ENCODE measurements at places on chromosomes 12 and 14.
A peak's percentile ranks its signal among the peaks of the same experiment; 100 is the strongest.

DNA sequence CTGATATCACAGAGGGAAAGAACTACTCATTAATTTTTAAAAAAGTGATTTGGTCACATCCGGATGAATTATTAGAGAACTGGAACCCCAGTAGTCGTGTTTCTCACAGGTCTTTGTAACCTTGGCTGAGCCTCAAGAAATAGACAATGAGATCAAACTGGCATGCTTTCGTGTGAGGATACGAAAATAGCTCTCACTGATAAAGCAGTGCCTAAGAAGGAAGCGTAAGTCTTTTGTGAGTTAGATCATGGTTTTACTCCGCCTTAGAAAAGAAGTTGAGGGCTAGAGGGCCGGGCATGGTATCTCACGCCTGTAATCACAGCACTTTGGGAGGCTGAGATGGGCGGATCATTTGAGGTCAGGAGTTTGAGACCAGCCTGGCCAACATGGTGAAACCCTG lies 33.8 kb upstream of the GALNT16 start:
- H3K27me3 ChIP-seq, result no peaks in the 10 kb centered on the region
- no peak for DNase-seq
- no peak overlapping the region for H3K4me3 ChIP-seq

GRCh38 chr14:91061056-91061887 lies 831 bp upstream of the RPS6KA5 start:
- no peaks in the 10 kb centered on the region for H3K36me3 ChIP-seq
- no peak for DNase-seq
- no peaks in the 10 kb centered on the region for H3K27me3 ChIP-seq
- no peak overlapping the region for H3K4me3 ChIP-seq
- no peak overlapping the region for H3K27ac ChIP-seq
- peaks cover 51% of the 10 kb centered on the region for H3K4me1 ChIP-seq

DNA sequence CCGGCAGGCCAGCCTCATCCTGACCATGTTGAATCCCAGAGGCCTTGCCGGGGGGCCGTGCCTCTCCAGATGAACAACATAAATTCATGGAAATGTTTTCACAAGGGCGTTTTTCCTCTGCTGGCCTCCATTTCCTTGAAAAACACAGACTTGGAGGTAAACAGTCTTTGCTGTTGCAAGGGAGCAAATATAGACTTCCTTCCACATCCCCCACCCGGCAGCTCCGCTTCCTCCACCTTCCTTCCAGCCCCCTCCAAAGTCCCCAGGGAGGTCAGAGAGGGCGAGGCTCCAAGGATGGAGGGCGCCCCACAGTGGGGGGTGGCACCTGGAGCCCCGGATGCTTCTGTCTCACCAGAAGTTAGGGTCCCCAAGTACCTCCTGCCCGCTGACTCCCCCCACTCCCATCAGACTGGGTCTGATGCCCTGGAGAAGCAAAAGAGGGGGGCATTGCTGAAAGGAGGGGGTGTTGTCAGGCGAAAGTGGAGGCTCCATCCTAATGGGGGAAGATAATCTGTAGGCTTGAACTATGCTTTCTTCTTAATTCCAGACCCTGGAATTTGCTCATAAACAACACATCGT lies 31.1 kb downstream of the CALM1 start:
- H3K4me3 ChIP-seq, result no peak overlapping the region
- H3K4me1 ChIP-seq, result no peaks in the 10 kb centered on the region
- no peak overlapping the region for H3K27ac ChIP-seq
- no peak for DNase-seq
- no peaks in the 10 kb centered on the region for H3K27me3 ChIP-seq
- no peaks in the 10 kb centered on the region for H3K36me3 ChIP-seq

DNA sequence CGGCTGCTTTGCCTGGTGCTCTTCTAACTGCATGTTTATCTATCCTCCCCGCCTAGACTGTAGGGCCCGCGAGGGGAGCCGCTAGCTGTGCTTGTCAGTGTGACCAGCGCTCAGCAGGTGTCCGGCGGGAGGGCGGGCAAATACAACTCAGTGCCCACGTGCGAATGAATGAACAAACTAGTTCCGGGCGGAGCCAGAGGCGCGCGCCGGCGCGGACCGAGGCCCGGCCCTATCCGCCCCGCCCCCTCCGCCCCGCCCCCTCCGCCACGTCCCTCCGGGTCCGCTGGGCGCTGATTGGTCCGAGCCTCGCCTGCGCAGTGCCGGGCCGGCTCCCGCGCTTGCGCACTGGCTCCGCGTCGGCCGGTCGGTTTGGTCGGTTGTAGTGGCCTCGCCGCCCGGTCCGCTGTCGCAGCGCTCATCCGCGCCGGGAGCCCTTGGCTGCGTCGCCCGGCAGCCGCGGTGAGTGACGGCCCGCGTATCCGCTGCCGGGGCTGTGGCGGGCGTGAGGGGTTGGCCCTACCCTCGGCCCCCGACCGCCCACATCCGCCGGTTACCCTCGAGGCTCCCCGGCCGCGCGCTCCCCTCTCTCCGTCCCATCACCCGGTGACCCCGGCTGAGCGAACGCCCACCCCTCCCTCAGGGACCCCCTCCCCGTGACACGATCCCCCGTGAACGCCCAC lies 60.0 kb downstream of the DDX51 start:
- H3K4me3 ChIP-seq, result peak overlapping the region; percentile 94
- peak; percentile 90 for DNase-seq
- peaks cover 32% of the 10 kb centered on the region for H3K4me1 ChIP-seq
- peak overlapping the region; percentile 93 for H3K27ac ChIP-seq
- H3K36me3 ChIP-seq, result peaks cover 20% of the 10 kb centered on the region

GRCh38 chr12:117402363-117402762 lies 40.9 kb upstream of the NOS1 start:
- no peak overlapping the region for H3K27ac ChIP-seq
- no peak for DNase-seq
- no peaks in the 10 kb centered on the region for H3K4me1 ChIP-seq

DNA sequence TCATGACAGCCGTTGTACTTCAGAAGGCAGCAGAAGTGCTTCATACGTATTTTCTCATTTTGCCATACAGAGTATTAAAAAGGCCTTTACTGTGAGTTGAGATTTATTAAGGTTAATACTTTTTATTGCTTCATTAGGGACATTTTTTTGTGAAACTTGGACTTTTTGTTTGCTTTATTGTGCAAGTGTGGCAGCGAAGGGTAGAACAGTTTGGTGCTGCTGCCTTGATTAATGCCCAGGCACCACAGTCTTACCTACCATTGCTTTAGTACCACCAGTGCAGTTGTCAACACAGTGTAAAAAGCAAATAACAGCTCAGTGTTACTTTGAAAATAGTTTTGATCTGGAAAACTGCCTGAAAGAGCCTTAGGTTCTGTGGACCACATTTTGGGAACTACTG lies 147.4 kb downstream of the PCNX1 start:
- H3K4me1 ChIP-seq, result no peaks in the 10 kb centered on the region
- no peaks in the 10 kb centered on the region for H3K27me3 ChIP-seq
- H3K4me3 ChIP-seq, result no peak overlapping the region

GRCh38 chr12:71551529-71551928 lies 111.9 kb downstream of the LGR5 start:
- H3K4me3 ChIP-seq, result no peak overlapping the region
- DNase-seq, result no peak
- no peaks in the 10 kb centered on the region for H3K36me3 ChIP-seq
- peaks cover under 1% of the 10 kb centered on the region for H3K4me1 ChIP-seq

DNA sequence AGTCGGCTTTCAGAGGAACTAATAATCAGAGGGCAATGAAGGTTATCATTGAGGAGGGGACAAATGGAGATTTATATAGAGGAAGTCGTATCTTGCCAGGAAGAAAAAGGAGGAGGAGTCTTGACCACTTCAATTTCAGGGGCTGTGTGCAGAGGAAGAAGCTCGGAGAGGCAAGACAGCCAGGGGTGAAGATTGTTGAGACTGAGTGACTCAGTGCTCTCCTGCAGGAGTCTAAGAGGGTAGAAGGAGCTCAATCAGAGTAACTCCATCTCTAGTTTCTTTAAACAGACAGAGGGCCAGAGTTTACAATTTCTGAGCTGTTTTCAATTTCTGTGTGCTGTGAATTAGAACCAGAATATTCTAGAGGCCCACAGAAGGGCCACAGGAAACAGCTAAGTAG lies 439.3 kb upstream of the PRICKLE1 start:
- no peak overlapping the region for H3K27ac ChIP-seq
- no peaks in the 10 kb centered on the region for H3K36me3 ChIP-seq
- H3K4me3 ChIP-seq, result no peak overlapping the region

DNA sequence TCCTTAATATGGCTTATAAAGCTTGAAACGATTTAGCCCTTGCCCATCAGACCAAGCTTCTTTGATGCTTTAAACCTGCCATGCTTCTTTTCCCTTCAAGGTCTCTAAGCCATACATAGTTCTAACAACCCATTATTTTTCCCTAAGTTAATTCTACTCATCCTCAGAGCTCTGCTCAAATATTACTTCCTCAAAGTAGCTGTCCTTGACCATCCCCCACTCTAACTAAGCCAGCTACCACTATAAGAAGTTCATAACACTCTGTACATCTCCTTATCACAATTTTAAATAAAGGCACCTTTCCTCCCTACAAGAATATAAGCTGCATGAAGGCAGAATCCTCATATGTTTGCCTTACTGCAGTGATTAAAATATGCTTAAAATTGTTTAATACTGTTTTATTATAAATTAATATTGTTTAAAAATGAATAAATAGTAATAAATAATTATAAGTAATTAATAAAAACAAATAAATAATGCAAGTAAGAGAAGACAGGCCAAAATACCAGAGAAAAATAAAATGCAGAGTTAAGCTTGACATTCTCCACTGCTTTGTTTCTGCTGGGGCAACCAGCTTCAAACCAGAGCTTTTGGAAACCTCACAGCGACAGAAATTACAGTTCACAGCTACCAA lies 76.8 kb downstream of the NUMB start:
- H3K27me3 ChIP-seq, result no peaks in the 10 kb centered on the region
- peaks cover 20% of the 10 kb centered on the region for H3K36me3 ChIP-seq
- no peak for DNase-seq
- H3K27ac ChIP-seq, result no peak overlapping the region

- DNase-seq, result no peak
- H3K27ac ChIP-seq, result no peak overlapping the region
- no peak overlapping the region for H3K4me3 ChIP-seq
- no peaks in the 10 kb centered on the region for H3K27me3 ChIP-seq
- H3K36me3 ChIP-seq, result no peaks in the 10 kb centered on the region
Measured at GRCh38 chr12:17204289-17205054, 598.5 kb upstream of the LMO3 start.

DNA sequence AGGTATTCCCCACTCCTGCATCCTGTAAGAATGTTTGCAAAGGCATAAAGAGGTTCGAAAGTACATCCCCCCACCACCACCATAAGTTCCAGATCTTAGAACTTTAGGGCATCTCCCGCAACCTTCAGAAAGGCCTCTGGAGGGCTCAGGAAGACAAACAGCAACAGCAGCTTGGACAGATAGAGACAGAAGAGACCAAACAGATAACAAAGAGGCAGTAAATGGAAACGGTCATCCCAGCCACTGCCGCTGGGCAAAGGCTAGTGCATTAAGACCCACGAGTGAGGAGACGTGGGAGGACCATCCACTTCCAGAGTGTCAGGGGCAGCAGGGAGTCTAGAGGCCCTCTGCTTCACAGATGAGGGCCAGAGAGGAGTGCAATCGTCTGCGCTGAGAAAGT lies 124.3 kb downstream of the CRACR2A start:
- H3K36me3 ChIP-seq, result peaks cover 21% of the 10 kb centered on the region
- H3K4me3 ChIP-seq, result no peak overlapping the region
- H3K4me1 ChIP-seq, result peaks cover 2% of the 10 kb centered on the region
- H3K27me3 ChIP-seq, result no peaks in the 10 kb centered on the region
- no peak overlapping the region for H3K27ac ChIP-seq

DNA sequence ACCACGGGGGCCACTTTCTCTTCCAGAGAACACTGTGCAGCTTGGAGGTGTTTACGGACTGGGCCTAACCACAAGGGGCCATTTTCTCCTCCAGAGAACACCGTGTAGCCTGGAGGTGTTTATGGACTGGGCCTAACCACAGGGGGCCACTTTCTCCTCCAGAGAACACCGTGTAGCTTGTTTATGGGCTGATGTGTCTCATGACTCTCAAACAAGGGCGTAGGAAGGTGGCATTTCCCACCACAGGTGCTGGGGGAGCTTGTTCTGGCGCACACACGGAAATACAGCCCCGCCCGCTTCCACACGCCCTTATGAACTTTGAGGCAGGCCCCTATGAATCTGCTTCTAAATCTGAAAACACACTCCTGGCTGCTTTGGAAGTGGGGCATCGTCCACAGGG lies 174.6 kb upstream of the SFSWAP start:
- peak; percentile 22 for DNase-seq
- H3K27me3 ChIP-seq, result no peaks in the 10 kb centered on the region
- H3K27ac ChIP-seq, result no peak overlapping the region
- H3K4me3 ChIP-seq, result no peak overlapping the region
- H3K4me1 ChIP-seq, result peaks cover 10% of the 10 kb centered on the region

- no peak for DNase-seq
- peaks cover 33% of the 10 kb centered on the region for H3K36me3 ChIP-seq
- H3K4me3 ChIP-seq, result no peak overlapping the region
- no peak overlapping the region for H3K27ac ChIP-seq
- peaks cover 35% of the 10 kb centered on the region for H3K4me1 ChIP-seq
- H3K27me3 ChIP-seq, result no peaks in the 10 kb centered on the region
Measured at GRCh38 chr14:60102389-60102788, 10.7 kb downstream of the PCNX4 start.

DNA sequence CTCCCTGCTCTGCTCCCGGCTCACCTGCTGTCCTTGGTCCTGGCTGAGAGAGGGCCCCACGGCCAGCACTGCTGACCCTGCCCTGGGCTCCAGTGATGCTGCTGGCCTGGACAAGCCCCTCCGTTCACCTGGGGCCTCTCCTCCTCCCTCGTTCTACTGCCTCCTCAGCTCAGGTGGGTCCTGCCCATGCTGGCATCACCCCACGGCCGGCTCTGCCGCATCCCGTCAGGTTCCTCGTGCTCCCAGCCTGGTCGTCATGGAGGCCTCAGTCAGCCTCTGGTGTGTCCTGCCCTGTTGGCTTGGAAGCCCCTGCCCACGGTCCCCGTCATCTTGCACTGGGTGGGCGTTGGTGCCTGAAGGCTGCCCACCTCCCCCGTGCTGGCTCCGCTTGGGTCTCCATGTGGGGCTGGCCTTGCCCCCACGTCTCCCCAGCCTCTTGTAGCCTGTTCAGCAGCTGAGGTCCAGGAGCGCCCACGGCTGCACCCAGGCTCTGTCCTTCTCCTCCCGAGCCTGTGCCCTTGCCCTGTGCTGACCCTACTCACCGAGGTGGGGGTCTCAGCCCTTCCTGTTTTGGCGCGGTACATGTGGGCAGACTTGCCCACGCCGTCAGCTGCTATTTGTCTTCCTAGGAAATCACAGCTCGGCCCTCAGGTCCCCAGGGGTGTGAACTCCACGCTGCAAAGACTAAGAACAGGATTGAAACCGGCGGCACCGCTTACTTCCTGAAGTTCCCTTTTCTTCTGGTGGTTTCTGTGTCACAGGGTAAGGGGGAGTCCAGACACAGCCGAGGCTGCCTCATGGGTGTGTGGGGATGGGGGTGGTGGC lies 121.6 kb downstream of the TMEM121 start:
- no peaks in the 10 kb centered on the region for H3K36me3 ChIP-seq
- peaks cover 3% of the 10 kb centered on the region for H3K27me3 ChIP-seq
- peak overlapping the region; percentile 68 for H3K4me3 ChIP-seq
- peaks cover 3% of the 10 kb centered on the region for H3K4me1 ChIP-seq
- H3K27ac ChIP-seq, result no peak overlapping the region

- H3K4me3 ChIP-seq, result no peak overlapping the region
- H3K4me1 ChIP-seq, result peaks cover 10% of the 10 kb centered on the region
- peaks cover 29% of the 10 kb centered on the region for H3K27me3 ChIP-seq
- no peak overlapping the region for H3K27ac ChIP-seq
- DNase-seq, result no peak
- no peaks in the 10 kb centered on the region for H3K36me3 ChIP-seq
Measured at GRCh38 chr14:54252072-54252730, 144.6 kb upstream of the CDKN3 start.

GRCh38 chr12:67019070-67019469 lies 250.1 kb upstream of the CAND1 start:
- H3K4me3 ChIP-seq, result no peak overlapping the region
- peaks cover 7% of the 10 kb centered on the region for H3K4me1 ChIP-seq
- no peak for DNase-seq
- H3K27me3 ChIP-seq, result peaks cover under 1% of the 10 kb centered on the region
